Cortex of kidney (tissue), 1 donor: ENCODE measurements at places on chromosomes 6 and 20.

DNA sequence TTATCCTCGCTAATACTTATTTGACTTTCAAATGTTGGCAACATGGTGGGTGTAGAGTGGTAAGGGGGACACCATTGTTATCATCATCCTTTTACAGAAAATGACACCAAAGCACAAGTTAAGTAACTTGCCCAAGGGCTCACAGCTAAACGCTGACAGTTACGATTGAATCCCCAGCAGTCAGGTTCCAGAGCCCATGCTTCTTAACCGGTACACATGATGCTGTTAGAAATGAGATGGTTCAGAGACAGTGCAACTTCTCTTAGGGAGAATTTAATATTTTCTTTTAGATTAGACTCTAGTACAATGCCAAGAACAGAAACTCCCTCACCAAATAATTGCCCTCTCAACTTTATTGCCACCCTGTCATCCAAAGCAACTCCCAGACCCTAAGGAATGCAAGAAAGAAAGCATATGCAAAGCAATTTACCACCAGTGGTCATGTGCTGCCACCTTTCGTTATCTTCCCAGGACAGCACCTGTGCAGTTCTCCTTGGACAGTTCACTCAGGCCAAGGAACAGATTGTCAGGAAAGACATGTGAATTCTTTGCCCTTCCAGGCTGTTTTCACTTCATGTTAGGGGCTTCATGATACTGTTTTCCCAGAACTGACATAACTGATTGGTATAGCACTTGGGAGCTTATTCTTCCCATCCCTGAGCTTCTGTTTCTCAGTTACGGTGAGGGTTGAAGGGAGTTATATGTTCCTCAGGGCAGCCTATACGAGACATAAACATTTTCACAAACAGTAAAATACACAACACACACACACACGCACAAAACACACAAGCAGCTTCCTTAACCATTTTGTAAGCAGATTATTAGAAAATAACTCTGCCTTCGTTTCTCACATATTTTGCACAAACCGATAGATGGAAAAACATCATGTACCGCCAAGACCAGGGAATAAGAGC lies 5.1 kb downstream of the HLA-DMA start:
- no peak for DNase-seq

- no peak for DNase-seq
Observed at GRCh38 chr6:72595812-72596211, 26.1 kb upstream of the KCNQ5 start.

DNA sequence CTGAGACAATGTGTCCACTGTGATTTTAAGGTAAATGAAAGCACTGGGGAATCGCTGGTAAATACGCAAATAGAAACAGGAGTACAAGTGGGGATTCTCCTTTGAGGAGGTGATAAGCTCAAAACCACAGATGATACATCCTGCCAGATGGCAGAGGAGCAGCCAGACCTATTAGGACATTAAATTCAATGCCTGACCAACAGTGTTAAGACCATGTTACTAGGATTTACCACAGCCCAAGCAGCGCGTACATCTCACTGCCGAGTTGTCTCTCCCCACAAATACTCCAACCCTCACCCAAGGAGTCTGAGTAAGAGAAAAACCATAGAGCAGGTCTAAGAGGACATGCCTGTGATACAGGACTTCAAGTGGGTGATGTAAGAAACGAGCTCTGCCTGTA lies 68.9 kb upstream of the TULP1 start:
- no peak for DNase-seq

- DNase-seq, result no peak
Observed at GRCh38 chr6:7196685-7197283, 89.0 kb downstream of the RREB1 start.

GRCh38 chr6:98601716-98602115 lies 232.7 kb upstream of the POU3F2 start:
- no peak for DNase-seq
